ENCODE measurements at places on chromosomes 11 and 22.

DNA sequence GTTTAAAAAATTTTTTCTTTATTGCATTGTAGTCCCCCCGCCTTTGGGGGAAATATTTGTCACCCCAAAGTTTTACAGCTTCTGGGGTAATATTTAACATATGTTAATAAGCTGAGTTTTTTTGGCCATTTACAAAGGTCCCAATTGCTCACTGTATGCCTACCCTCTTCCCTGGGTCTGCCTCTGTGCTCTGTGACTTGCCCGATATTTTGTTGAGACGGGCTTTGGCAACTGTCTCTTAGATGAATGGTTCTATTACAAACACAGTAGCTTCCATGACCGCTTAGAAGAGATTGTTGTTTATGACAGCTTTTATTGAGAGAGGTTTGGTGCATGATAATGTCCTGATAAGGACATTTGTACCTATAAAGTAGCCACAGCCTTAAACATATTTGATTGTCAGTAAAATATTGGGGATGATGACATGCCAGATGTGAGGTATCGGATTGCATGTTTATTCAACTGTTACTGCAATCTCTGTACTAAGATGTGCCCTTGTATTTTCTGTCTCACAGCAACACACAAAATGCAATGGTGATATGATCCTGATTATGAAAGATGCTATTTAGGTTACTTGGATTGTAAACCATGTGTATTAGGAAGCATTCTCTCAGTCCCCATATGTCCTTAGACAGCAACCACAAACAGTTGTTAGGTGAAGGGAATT, 103.1 kb downstream of the TEAD1 start:
- no peak for DNase-seq

GRCh38 chr11:110897035-110897434, 184.8 kb upstream of the ARHGAP20 start:
- no peak for DNase-seq

GRCh38 chr11:64316672-64317324, 561 bp downstream of the TRMT112 start:
- DNase-seq, result no peak

GRCh38 chr22:19841641-19842392, 12.9 kb downstream of the GNB1L start:
- DNase-seq, result no peak

GRCh38 chr22:32617903-32618302, 143.3 kb downstream of the FBXO7 start:
- no peak for DNase-seq

GRCh38 chr11:126515501-126515900, 160.0 kb downstream of the ST3GAL4 start:
- DNase-seq, result no peak

GRCh38 chr11:131957875-131958274, 587.5 kb downstream of the NTM start:
- DNase-seq, result no peak

DNA sequence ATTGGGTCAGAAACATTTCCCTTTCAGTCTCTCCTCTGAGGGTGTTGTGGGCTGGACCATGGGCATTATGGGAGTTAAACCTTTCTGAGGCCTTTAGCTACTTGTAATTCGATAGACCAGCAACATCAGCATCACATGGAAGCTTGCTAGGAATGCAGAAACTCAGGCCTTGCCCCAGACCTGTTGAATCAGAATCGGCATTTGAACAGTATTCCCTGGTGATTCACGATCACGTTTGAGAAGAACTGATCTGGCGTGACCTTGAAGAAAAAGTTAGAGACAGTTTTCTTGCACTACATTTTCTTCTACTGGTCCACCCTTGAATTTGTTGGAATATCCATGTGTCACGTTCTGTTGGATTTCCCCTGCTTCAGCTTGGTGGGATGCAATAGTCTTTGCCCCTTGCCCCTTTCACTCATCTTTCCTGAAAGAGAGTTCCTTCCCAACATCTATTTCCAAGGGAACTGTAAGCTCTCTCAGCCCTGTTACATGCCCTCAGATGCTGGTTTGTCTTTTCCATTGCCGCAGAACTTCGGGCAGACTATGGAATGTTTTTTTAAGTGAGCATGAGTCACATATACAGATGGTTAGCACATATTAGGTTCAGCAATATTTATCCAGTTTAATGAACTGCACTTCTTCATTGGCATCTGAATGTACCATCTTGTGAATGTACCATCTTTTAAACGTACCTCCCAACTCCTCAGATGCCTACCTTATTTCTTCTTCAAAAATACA, 23.9 kb downstream of the EHF start:
- no peak for DNase-seq

DNA sequence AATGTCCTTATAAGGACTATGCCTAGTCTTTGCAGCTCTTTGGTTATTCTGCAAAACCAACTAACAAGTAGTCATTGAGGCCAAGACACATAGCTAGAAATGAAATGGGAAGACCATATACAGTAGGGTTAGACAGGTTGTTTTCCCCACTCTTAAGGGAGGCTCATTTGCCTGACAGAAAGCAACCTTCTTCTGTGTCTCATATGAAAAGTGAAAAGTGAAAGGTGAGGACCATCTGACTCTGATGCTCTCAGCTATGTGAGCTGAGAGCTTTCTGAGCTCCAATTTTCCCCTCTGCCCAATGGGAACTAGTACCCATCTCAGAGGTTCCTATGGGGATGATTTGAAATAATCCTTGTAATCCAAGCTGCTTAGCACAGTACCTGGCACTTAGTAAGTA, 142.0 kb upstream of the BDNF start:
- no peak for DNase-seq

GRCh38 chr11:77868744-77869143, 47.8 kb downstream of the AAMDC start:
- no peak for DNase-seq

DNA sequence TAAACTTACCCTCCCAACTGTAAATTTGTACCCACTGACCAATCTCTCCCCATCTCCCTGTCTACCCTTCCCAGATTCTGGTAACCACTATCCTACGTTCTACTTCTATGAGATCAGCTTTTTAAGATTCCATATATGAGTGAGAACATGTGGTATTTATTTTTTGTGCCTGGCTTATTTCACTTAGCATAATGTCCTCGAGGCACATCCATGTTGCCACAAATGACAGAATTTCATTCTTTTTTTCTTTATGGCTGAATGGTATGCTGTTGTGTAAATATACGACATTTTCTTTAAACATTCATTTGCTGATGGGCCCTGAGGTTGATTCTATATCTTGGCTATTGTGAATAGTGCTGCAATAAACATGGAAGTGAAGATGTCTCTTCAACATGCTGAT, 74.7 kb upstream of the RRM1 start:
- DNase-seq, result no peak

GRCh38 chr22:46481386-46481785, 56.0 kb downstream of the CELSR1 start:
- DNase-seq, result no peak

DNA sequence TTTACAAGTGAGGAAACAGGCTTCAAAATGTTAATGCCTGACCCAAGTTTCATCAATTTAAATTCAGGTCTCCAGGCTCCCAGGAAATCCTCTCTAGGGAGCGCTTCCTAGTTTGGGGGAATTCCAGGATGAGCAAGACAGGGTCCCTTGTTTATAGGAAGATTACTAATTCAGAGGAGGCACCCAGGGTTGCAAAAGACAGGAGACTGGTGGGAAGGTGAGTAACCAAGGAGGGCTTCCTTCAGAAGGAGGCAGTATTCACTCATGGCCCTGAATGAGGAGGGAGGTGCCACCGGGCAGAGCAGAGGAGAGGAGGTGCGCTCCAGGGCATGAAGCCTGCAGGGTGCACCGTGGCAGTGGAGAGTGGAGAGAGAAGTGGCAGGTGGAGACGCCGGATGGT, 1.6 kb downstream of the TMEM132A start:
- no peak for DNase-seq

GRCh38 chr11:74338963-74339362, 27.5 kb upstream of the P4HA3 start:
- no peak for DNase-seq

- no peak for DNase-seq
These were observed 67.8 kb downstream of the CASP12 start for GRCh38 chr11:104830508-104830907.

GRCh38 chr11:9849389-9849788, 185.5 kb downstream of the SWAP70 start:
- no peak for DNase-seq

DNA sequence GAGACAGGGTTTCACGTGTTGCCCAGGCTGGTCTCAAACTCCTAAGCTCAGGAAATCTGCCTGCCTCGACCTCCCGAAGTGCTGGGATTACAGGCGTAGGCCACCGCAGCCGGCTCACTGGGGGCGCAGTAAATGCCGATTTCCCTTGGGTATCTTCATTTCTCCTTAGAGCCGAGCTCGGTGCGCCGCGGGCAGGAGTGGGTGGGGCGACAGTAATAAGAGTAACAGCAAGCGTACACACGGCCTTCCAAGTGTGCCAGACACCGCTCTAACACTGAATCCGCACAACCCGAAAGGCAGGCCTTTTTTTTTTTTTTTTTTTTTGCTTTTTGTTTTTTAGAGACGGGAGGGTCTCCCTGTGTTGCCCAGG, 500 bp upstream of the ADSL start:
- no peak for DNase-seq

GRCh38 chr11:75514596-75514995, 11.1 kb downstream of the GDPD5 start:
- DNase-seq, result no peak

- no peak for DNase-seq
These were observed 77.5 kb downstream of the KCNJ1 start for GRCh38 chr11:128789497-128790150.

DNA sequence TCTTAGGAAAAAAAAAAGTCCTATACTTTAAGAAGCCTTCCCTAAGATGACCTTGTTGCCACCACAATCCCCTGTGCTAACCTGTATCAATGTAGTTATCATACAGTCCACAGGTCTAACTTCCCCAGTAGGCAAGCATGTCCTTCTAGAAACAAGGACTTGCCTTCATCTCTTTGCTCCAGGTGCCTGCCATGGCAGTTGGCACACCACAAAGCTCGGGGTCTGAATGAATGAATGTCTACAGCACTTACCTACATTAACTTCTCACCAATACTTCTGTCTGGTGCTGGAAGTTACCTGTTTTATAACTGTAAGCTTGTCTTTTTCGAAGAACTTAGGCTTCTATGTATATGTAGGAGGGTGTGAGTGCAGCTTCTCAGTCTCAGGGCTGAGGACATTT, 23.4 kb downstream of the CLPB start:
- no peak for DNase-seq

- peak; percentile 49 for DNase-seq
These were observed 11.0 kb downstream of the CRELD2 start for GRCh38 chr22:49929211-49929979.

GRCh38 chr22:19974268-19974861, 32.7 kb upstream of the TXNRD2 start:
- no peak for DNase-seq
